SJCRH30 (cell line): ENCODE measurements at places on chromosomes 1 and 21. TPM values are rescaled to one million over a fixed set of nuclear protein-coding genes. Genes with fewer than 3 reads are reported as not detected.

- no peak for DNase-seq
- peaks cover 49% of the 10 kb centered on the region for H3K4me1 ChIP-seq
- H3K27ac ChIP-seq: no peak overlapping the region
- no peaks in the 10 kb centered on the region for H3K36me3 ChIP-seq
These were observed 6.9 kb downstream of the ADGRB2 start for GRCh38 chr1:31757204-31757679.

The UCHL5 gene
- 36.1 and 42.2 TPM in 2 replicates for total RNA-seq

The KRTAP19-1 gene
- total RNA-seq: not detected in 2 replicates

GRCh38 chr1:245710961-245711903 lies 556.4 kb downstream of the KIF26B start:
- no peaks in the 10 kb centered on the region for H3K36me3 ChIP-seq
- H3K27ac ChIP-seq: no peak overlapping the region
- no peaks in the 10 kb centered on the region for H3K27me3 ChIP-seq
- no peak overlapping the region for H3K4me3 ChIP-seq
- H3K4me1 ChIP-seq: peaks cover 16% of the 10 kb centered on the region
- no peak for DNase-seq

DNA sequence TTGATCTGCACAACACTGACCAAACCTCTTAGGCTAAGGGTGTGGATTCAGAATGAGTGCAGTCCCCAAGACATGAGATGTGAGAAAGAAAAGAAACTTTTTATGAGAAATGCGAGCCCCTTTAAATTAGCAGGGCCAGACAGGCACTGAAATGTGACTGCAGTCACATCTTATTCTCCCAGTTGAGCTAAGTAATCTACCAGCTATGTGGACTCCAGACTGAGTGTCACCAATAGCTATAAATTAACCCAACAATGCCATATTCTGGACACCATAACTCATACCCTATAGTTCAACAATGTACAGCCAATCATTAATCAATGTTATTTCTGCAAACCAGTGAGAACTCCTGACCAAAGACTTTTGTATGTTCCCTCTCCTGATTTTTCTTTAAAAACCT lies 153.2 kb downstream of the COQ8A start:
- H3K27ac ChIP-seq: no peak overlapping the region
- no peaks in the 10 kb centered on the region for H3K27me3 ChIP-seq
- DNase-seq: no peak
- peaks cover 46% of the 10 kb centered on the region for H3K36me3 ChIP-seq

- DNase-seq: no peak
- no peak overlapping the region for H3K27ac ChIP-seq
- H3K36me3 ChIP-seq: no peaks in the 10 kb centered on the region
- H3K27me3 ChIP-seq: no peaks in the 10 kb centered on the region
These were observed 137.8 kb downstream of the GREM2 start for GRCh38 chr1:240474133-240474614.

DNA sequence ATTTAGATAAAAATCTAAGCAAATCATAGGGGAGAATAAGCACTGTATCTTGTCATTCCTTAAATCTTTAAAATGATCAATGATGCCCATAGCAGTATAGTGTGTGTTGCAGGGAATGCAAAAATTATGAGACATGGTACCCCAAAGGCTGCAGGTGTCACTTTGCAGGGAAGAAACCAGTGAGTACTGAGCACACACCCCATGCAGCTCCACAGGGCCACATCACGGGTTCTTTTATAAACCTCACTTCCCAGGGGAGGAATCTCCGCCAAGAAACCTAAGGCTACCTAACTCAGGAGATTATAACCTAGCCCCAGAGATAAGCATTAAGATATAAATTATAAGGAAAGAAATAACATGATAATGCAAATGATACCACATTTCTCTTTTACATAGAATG lies 115.6 kb downstream of the APP start:
- H3K4me3 ChIP-seq: no peak overlapping the region
- no peak overlapping the region for H3K27ac ChIP-seq
- H3K4me1 ChIP-seq: peaks cover 25% of the 10 kb centered on the region
- peaks cover 39% of the 10 kb centered on the region for H3K36me3 ChIP-seq
- H3K27me3 ChIP-seq: no peaks in the 10 kb centered on the region
- DNase-seq: no peak
